AG08395 (cell line): ENCODE measurements at places on chromosomes 12 and 14.

- no peak for DNase-seq
Measured at GRCh38 chr14:104689881-104690711, 678 bp downstream of the INF2 start.

DNA sequence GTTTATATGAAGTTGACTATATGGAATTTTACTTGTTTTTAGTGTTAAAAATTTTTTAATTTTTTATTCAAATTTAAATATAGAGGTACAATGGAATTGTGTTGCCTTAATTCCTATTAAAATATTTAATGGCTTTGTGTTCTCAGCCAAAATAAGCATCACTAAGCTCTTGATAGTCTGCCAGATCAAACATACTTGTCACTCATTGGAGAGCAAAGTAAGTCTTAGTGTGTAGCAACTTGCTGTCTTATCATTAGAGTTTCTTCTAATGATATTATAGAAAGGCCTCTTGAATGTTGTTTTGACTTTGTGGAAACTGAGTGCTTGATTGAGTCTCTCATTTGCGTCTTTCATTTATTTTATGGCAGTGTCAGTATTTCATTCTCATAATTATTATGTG, 10.7 kb downstream of the SFSWAP start:
- no peak for DNase-seq

- DNase-seq: no peak
Measured at GRCh38 chr12:130764475-130765185, 48.5 kb upstream of the RIMBP2 start.

DNA sequence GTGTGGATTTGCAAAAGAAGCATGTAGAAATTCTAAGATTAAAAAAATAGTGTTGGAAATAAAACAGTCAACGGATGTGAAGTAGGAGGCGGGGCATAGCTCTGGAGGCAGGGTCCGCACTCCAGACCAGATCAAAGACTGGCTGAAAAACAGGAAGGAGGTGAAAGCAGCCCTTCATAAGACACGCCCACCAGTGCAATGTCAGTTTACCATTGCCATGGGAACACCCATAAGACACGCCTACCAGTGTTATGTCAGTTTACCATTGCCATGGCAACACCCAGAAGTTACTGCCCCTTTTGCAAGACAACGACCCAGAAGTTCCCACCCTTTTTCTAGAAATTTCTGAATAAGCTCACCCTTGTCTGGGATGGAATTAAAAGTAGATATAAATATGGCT, 87.1 kb downstream of the FZD10 start:
- DNase-seq: no peak

DNA sequence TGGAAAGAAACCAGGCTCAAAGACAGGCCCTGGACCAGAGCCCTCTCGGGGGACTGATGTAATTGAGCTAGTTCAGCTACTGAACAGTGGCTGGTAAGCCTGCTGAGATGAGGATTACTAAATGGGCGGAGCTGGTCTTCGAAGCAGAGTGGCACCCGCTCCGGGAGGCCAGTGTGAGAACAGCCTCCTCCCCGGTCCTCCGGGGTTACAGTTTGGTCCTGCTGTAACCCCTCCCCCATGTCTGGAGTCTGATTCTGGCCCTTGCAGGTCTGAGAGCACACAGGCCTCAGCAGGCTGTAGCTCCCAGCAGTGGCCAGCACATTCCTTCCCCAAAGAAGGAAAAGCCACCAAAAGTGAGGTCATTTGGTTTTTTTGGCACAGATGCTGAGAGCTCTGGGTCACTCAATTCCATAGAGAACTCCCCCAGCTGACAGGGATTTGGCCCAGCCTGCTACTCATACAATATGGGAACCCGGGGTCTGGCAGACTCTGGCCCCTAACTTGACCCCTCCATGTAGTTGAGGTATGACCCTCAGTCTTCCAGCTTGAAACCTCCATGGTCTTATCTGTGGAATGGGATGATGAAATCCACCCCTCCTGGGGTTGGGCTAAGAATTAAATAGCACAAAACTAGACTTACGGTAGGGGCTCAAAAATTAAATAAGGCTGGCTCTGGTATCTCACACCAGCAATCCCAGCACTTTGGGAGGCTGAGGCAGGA, 39.0 kb downstream of the ACTN1 start:
- peak; percentile 91 for DNase-seq

DNA sequence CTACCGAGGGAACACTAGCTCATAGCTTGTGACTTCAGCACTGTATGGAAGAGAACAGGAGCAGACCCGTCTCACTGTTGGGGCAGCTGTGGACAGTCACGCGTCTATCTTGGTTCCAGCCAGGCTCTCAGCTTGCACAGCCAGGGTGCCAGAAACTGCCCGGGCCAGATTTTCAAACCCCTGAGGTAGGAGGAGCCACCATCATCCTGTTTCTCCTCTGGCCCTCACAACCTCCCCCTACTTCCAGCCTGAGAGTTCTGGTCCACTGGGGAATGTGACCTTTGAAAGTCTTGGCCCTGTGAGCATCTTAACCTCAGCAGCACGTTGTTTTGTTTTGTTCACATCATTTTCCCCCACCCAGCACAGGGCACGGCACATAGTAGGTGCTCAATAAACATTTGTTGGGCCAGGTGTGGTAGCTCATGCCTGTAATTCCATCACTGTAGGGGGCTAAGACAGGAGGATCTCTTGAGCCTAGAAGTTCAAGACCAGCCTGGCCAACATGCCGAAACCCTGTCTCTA, 50.4 kb downstream of the PSMA6 start:
- peak; percentile 56 for DNase-seq

- peak; percentile 85 for DNase-seq
Measured at GRCh38 chr12:116455540-116456329, 103.4 kb upstream of the MAP1LC3B2 start.

- no peak for DNase-seq
Measured at GRCh38 chr12:54571193-54572188, 17.0 kb downstream of the PPP1R1A start.

GRCh38 chr12:118357257-118358007, 15.3 kb downstream of the TAOK3 start:
- peak; percentile 29 for DNase-seq

- peak; percentile 45 for DNase-seq
Measured at GRCh38 chr14:24430682-24431568, 1.2 kb downstream of the KHNYN start.

DNA sequence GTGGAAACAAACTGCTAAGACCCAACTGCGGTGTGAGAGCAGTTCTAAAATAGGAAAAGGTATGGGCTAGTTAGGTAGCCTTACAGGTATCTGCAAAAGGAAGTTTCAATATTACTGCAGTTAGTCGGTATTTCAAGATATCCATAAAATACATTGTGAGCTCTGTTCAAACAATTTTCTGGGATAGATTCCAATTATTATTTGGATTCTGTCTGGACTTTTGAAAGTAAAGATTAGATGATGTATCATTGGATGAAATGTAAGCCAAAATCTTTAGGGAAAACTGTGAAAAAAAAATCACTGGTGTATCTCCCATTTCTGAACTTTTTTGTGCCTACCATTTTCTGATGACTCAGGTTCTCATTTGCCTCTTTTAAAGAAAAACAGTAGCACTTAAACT, 621.6 kb downstream of the CCER1 start:
- DNase-seq: no peak

DNA sequence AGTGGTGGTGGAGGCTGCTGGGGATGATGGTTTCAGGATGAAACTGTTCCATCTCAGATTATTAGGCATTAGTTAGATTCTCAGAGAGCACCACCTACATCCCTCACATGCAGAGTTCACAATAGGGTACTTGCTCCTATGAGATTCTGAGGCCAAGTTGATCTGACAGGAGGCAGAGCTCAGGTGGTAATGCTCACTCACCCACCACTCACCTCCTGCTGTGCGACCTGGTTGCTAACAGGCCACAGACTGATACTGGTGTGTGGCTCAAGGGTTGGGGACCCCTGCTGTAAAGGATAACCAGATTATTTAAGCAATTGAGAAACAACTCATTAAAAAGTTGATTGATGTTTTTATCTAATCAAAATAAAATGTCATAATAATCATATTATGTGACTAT, 248.5 kb downstream of the RERGL start:
- DNase-seq: no peak

- no peak for DNase-seq
Measured at GRCh38 chr12:58299371-58299770, 358.0 kb downstream of the ATP23 start.

DNA sequence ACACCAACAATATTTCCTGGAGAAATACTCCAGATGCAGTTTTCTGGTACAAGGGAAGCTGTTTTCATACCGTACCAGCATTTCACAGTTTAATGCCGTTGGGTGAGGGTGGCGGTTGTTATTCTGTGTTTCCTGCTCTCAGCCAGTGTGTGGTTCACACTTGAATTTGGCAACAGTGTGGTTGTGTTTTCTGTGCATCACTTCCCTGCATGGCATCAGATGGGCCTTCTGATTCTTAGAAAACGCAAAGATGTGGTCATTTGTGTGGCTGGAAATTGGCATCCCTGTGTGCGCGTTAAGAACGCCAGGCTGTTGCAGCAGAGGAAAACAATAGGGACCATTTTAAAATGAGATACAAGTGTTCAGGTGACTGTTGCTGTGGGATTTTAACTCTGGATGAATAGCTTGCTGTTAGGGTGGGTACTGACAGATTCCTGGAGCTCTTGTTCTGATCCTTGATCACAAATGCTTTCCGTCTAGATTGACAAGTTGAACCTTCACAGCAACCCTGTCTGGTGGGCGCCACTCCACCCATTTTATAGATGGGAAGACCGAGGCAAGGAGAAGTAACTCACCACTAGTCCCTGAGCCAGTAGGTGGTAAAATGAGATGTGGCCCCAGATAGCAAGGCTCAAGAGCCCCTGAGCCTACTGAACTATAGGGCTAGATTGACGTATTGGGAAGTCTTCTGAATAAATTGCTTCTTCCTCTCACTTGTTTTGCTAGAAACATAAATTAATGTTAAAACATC, 231.2 kb downstream of the CHST11 start:
- no peak for DNase-seq

DNA sequence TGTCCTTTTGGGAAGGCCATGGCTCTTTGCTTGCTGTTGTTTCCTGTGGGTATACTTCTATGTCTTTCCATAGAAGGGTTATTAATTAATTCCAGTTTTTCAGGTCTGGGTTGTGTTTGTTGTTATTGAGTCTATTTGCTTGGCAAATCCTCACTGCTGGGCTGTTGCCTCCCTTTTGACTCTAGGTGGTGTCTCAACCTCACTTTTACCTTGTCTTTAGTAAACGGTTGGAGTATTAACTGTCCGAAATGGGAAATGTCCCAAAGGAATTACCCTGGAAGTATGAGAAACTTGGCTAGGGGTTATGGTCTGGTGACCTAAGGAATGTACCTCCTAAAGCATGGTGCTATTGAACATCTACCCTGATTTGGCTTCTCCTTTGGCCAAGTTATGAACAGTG, 16.7 kb downstream of the PRH1 start:
- no peak for DNase-seq

- DNase-seq: no peak
Measured at GRCh38 chr12:86445356-86445755, 189.2 kb upstream of the MGAT4C start.

DNA sequence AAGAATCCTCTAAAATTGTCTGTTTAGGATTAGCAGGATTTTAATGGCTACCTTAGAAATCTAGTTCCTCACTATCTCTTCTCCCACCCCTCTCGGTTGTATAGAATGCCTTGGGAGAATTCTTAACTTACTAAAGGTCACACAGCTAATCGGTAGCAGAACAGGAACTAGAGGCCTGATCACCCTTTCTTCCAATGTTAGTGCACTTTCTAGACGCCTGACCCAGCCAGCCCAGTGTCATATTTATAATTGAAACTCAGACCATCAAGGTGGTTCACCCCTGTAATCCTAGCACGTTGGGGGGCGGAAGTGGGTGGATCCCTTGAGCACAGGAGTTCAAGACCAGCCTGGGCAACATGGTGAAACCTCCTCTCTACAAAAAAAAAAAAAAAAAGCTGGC, 1.7 kb downstream of the TIGAR start:
- DNase-seq: no peak

DNA sequence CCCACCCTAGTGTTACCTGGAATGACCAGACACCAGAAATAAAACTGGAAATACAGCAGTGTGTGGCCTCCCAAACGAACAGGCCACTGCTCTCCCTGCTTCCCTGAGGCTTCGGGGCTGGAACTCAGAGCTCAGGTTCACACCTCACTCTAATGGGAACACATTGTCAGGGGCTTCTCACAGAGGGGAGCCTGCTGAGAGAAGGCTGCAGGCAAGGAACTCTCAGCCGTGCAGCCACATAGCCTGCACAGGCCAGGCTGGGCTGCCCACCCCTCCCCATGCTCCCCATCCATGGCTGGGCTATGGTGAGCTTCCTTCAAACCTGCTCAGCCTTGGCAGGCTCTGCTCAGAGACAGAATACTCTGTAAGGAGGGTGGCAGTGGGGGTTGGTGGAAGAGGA, 302.5 kb downstream of the EMP1 start:
- no peak for DNase-seq

DNA sequence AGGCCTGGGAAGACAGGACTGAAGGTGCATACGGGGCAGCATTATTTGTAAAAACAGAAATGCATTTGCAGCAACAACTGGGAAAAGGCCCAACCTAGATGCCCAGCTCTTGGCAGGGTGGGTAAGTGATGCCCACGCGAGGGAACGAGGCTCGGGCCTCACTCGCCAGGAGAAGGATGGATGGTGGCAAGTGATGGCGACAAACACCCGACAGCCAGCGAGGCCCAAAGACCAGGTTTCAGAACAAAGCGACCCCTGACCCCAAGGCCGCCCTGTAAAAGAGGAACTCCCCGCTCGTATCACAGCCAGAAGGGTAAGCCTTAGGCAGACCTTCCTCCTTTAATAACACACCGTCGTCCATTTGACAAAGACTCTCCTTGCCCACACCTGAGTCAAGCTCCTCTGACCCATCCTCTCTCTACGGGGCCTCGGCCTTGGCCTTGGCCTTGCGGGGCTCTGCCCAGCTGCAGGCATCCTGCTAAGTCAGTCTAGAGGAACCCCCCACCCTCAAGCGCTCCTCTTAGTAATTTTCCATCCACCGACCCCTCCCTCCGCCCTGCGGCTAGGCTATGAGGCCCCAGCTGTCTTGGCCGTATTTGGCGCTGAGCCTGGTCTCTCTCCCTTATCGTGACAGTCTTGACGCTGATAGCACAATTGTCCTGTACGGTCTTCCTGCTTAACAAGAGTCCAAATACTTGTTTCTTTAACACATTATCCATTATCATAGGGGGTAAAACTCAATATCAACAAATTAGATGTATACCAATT, 80.2 kb downstream of the NCOR2 start:
- DNase-seq: no peak

DNA sequence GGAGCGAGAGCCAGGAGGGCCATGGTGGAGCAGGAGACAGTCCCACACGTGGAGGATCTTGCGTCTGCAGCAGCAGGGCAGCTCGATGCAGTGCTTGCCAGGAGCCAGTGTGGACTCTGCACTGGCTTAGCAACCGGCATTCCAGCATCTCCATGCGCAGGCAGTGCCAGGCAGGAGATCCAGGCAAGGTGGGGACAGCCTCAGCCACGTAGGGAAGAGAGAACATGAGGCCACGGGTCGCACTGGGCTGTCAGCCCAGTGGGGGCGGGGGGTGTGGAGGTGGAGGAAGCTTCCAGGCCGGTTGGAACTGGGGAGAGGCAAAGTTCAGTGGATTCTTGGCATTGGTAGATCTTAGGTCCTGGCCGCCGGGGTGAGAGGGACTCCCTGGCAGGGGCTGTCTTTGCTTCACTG, 121.0 kb upstream of the EVL start:
- no peak for DNase-seq
